ENCODE measurements at places on chromosomes 5 and 9.
A peak's percentile ranks its signal among the peaks of the same experiment; 100 is the strongest.

DNA sequence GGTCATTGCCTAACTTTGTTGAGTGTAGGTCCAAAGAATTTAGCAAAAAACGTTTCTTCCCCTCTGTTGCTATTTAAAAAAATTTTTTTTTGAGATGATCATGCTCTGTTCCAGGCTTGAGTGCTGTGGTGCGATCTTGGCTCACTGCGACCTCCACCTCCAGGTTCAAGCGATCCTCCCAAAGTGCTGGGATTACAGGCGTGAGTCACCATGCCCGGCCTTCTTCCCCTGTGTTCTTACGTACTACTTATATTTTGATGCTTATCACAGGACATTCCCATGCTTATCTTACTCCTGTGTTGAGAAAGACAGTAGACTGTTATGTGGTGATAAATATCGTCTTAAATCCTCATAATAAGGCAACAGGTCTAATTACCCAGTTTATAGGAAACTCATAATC, 2.5 kb downstream of the ACER2 start:
- DNase-seq: no peak

GRCh38 chr5:91048073-91048472, 335.0 kb downstream of the ARRDC3 start:
- DNase-seq: no peak

GRCh38 chr9:34430843-34431437, 27.4 kb downstream of the FAM219A start:
- no peak for DNase-seq

DNA sequence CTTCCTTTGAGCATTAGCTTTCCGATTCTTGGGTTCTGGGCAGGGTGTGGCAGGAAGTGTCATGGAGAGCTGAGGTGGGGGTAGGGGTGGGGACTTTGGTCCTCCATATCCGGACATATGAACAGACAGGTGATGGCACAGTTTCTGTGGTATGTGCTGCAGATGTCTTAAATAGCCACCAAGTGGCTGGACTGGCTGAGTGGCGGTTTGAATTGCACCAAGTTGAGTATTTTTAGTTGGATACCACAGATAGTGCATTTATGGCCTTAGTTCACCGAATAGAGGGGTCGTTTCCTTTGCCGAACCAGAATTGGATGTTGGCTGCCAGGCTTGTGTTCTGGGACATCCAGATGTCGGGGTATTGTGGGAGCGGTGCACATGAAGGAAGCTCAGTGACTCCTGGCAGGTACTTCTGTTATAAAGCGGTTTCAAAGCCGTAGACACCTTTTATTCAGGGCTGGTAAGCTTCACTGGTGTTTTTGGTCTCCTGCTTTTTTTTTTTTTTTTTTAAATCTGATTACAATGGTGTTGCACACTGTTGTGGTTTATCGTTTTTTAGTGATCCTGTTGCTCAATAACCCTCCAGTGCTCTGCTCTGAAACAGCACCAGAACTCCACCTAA, 15.1 kb upstream of the TNFAIP8 start:
- no peak for DNase-seq

GRCh38 chr5:178590141-178590923, at the start of gene COL23A1:
Gene COL23A1 (minus strand): TSS chr5:178590393.
- DNase-seq: peak; percentile 18

DNA sequence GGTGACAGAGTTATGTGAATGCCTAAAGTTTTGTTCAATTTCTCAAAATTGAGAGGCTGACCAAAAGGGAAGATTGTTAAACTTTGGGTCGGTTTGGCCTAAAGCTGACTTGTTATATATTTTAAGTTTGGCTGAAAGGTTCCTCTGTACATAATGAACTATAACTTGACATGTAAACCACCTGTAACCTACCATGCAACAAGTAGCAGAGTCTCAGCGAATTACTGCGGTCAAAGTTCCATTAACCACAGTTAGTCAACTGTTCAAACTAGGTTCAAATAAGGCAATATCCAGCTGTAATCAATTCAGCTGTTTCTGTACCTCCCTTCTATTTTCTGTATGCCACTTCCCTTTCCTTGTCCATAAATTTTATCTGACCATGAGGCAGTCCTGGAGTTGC, 325.1 kb upstream of the NMUR2 start:
- no peak for DNase-seq

DNA sequence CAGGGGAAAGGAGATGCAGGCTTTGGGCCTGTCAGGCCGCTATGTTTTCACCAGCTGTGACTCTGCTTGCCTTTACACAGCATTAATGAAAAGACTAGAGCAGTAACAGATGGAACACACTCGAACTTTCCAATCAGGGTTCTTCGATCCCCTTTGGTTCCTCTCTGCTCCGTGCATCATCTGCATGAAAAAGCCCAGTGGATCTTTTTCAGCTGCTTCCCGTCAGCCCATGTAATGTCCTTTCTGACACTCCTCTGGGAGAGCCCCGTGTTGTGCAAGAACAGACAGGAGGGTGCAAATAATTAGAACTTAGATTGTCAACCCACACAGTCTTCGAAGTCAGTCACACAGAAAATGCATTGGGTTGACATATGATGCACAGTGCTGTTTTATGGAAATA, 448.9 kb upstream of the ZNF462 start:
- no peak for DNase-seq

DNA sequence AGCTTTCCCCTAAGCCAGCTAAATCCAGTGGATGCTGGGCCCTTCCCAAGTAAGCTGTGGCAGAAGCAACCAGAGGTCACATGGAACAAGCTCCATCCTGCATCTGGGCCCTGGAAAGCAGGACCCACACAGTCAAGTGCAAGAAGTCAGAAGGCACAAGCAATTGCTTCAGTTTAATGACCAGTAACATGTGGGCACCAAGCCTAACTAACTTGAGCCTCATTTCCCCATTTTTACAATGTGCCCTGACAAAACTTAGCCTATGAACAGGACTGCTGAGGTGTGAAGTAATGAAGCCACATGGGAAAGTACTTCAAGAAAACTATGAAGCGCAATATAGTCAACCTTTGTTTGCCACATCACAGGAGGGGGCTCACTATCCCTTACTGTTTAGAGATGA, 90.5 kb downstream of the TLE1 start:
- no peak for DNase-seq

GRCh38 chr5:20498926-20499325, 510.9 kb upstream of the CDH18 start:
- DNase-seq: no peak

DNA sequence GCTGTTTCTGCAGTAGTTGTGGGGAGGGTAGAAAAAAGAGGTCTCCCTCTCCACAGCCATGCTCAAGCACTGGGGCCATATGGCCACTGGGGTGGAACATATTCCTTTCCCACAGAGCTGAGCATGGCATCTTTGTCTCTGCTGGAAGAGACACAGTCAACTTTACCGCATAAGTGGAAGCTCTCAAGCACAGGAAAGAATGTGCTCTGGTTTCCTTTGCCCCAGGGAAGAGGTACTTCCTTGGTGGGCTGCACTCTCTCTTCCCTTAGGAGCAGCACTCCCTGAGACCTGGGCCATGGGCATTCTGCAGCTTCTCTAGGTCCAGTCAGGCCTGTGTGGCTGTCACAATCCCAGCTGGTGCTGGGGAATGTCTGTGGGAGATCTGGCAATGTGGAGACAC, 168.5 kb upstream of the ACTBL2 start:
- no peak for DNase-seq

DNA sequence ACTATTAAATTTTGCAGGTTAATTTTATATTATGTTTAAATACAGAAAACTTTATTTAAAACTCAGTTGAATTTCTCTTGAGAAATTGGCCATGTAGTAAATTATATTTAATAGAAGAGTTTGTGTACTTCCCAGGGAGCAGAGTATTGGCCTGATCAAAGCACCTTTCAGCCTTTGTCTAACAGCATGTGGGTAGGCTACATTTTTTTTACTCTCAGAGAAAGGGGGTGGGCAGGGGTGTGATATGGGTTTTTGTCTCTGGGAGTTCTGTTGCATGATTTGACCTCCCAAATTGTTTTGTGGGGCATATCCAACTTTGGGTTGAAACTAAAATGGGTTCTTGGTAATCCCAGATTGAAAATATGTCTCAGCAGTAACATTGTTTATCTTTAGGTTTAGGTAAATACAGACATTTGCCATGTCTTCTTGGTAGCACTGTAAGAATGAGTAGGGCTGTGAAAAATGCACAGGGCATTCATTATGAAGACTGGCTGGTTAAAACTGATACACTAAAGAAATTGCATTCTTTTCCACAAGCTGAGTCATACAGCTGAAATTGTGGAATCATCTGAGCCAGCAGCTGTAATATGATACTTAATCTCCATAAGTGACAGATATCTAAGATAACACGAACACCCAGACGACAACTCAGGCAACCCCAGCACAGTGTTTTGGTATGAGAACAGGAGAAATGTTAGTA, 75.4 kb upstream of the CDKN2B start:
- peak; percentile 60 for DNase-seq

DNA sequence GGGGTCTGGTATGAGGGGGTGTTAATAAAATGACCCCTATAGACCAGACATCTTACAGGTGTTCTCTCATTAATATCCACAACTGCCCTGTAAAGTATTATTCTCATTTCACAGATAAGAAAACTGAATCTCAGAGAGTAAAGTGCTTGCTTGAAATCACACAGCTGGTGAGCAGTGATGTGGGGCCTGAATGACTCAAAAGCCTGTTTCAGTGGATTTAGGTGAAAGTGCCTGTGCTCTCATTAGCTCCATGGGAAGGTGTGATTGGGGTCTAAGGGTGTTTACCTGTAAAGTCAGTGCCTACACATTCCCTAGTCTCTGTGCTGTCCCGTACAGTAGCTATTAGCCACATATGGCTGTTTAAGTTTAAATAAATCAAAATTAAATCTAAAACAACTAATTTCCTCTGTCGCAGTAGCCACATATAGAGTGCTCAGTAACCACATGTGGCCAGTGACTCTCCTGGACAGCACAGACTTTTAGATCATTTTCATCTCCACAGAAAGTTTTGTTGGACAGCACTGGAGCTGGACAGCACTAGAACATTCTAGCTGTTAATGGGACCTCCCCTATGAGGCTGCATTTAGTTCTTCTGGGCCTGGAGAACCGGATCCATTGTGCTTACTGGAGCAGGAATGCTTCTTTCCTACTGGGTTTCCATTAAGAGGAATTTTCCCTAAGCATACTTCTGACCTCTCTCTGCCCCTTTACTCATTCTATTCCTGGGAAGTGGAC, 52.5 kb upstream of the SEMA6A start:
- no peak for DNase-seq

GRCh38 chr5:161409471-161409870, 137.1 kb downstream of the GABRB2 start:
- DNase-seq: no peak

GRCh38 chr5:134526483-134527155, 1.1 kb downstream of the JADE2 start:
- DNase-seq: peak; percentile 77

- no peak for DNase-seq
Measured at GRCh38 chr9:38744484-38744883, 24.6 kb upstream of the FAM240B start.

- DNase-seq: no peak
Measured at GRCh38 chr5:136193322-136193935, 467 bp upstream of the SMIM32 start.

DNA sequence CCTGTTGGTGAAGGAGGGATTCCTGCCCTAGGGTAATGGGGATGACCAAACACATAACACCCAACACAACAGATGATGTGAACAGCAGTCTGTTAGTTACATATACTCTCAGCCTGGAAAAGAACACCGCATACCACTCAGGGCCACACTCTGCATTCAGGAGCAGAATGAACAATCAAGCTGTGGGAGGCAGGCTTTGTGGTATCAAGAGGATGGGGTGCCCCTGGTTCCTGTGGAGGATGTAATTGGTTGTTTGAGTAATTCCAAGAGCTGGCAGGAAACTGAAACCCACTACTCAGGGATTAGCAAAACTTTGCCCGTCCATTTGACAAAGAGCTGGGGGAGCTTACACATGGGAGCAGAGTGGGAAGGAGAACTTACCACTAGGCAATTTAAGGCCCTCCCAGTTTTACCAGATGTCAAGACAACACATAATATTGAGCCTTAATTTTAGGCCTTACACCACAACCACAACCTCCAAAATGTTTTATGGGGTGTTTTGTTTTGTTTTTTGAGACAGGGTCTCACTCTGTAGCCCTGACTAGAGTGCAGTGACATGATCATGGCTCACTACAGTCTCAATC, 15.6 kb upstream of the PRKAA1 start:
- DNase-seq: no peak

DNA sequence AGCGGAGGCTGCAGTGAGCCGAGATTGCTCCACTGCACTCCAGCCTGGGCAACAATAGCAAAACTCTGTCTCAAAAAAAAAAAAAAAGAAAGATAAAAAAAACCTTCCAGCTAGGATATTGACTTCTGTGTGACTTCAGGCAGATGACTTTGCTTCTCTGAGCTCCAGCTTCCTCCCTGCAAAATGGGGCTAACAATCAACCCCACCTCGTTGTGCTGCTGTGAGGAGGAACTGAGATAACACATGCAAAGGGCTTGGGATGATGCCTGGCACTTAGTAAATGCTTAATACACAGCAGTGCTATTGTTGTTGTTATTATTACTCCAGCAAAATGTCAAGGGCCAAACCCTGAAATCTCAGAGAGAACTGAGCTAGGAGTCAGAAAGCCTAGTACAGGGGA, 3.5 kb upstream of the CDX1 start:
- no peak for DNase-seq

- DNase-seq: no peak
Measured at GRCh38 chr5:39173069-39173468, 46.3 kb downstream of the FYB1 start.

- DNase-seq: peak; percentile 74
Measured at GRCh38 chr5:175534070-175534932, 55.9 kb downstream of the SFXN1 start.

DNA sequence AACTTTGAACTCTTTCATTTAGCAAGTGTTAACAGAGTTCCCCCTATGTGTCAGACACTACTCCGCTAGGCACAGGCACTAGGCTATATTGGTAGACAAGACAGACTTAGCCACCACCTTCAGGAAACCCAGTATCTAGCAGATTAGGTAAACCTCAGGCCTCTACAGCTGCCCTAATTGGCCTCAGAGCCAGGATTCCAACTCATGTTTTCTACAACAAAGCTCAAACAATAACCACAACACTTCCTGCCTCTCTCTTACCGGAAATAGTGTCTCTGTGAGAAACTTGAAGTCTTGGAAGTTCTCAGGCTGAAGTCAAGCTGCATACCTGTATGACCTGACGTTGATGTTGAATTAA, 116.6 kb upstream of the SLC44A1 start:
- no peak for DNase-seq

DNA sequence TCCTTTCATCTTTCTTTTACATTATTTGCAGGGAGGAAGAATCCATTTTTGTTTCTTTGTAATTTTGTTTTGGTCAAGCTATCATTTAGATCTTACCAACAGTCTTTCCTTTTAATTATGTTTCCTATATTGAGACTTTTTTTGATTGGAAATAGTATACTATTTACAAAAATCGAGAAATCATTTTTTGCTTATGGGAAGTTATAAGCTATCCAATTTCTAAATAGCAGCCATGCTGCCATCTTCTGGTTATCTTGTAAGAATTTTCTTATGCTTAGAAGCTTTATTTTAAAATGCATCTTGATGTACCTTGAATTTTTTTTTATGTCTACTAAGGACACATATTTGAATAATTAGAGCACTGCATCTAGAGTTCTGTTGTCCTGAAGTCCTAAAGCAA, 821.2 kb downstream of the PTPRD start:
- no peak for DNase-seq

- DNase-seq: no peak
Measured at GRCh38 chr9:114889802-114890224, 40.6 kb downstream of the TNFSF8 start.
